ENCODE measurements at places on chromosomes 7 and 10.

GRCh38 chr10:110433740-110434139 is 64.0 kb upstream of the DUSP5 start:
- DNase-seq, result no peak

GRCh38 chr7:128240696-128241386 is at the start of gene LEP:
TSS of gene LEP (plus strand) at chr7:128241278. CDS start at chr7:128252019, 10,741 bp downstream.
- no peak for DNase-seq

DNA sequence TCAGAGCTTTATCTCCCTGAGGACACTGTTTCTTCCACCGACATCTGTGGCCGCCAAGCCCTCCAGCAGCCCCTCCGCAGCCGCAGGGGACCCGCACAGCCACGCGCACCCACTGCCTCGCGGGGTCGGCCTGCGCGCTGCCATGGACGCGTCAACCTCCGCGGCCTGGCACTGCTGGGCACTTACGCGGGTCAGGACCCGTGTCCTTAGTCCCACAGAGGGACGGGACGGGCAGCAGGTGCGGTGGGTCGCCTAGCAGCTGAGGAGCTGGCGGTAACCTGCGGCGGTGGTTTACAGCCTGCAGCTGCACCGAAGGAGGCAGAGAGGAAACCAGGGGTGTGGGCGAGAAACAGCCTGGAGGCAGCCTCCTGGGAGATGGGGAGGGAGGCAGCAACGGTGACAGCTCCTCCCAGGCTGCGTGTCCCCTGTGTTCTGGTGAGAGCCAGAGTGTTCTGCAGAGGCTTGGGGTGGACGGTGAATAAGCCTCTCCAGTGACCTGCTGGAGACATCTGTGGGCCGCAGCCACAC is 61.3 kb downstream of the SEC61G start:
- no peak for DNase-seq

GRCh38 chr7:146736446-146737190 is 620.0 kb downstream of the CNTNAP2 start:
- no peak for DNase-seq

DNA sequence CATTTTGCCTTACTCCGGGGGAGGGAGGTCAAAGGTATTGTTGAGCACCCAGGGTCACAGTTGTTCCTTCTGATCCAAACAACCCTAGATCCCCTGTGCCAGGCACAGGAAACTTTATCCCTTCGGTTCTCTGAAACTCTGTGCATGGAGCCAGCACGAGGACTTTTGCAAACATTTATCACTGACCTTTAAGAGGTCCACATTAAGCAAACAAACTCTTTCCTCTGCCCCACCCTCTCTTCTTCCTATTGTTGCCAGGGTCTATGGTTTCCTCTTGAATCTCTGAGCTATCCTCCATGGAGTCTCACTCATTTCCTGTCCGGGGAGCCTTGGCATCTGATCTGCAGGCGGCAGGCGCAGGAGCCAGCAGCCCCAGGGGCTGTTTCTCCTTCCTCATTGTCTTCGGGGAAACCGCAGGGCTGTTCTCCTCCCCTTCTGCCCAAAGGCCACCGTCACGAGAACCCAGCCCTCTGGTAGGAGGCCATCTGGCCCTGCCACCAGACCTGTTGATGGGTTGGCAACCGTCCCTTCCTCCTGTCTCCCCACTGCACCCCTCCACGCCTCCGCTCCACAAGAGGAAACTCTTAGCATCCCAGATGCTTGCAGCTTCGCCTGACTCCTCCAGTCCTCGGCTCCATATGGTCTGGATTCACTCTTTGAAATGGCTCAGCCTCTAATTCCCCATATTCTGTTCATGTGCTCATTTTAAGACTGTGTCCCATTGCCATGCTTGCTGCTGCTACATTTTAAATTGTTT is 327.3 kb upstream of the NRP1 start:
- peak; percentile 93 for DNase-seq

DNA sequence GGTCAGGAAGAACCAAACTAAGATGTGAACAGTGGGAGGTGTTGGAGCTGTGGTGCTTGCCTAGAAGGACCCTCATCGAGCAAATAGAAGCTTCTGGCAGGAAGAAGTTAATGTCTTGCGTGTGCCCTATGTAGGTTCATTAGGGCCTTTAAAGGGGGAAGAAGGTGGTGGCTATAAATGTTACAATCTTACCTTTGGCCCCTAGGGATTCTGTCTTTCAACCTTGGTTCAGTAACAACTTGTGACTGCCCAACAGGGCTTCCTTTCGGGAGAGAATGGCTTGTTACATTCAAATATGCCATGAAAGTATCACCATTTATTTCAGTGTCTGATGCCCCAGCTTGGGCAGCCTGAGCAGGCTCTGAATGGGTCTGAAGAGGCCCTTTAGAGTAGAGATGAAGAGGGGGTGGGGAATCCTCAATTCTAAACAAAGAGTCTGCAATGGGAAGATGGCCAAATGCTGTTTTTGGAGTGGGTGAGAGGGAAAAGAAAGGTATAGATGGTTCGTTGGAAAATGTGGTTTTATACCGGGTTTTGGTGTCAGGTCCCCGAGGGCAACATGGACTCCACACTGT is 108.0 kb downstream of the TCF7L2 start:
- DNase-seq, result no peak

GRCh38 chr10:397321-398068 is 262.2 kb downstream of the ZMYND11 start:
- no peak for DNase-seq

GRCh38 chr7:33578881-33579672 is 326.3 kb upstream of the BMPER start:
- no peak for DNase-seq

DNA sequence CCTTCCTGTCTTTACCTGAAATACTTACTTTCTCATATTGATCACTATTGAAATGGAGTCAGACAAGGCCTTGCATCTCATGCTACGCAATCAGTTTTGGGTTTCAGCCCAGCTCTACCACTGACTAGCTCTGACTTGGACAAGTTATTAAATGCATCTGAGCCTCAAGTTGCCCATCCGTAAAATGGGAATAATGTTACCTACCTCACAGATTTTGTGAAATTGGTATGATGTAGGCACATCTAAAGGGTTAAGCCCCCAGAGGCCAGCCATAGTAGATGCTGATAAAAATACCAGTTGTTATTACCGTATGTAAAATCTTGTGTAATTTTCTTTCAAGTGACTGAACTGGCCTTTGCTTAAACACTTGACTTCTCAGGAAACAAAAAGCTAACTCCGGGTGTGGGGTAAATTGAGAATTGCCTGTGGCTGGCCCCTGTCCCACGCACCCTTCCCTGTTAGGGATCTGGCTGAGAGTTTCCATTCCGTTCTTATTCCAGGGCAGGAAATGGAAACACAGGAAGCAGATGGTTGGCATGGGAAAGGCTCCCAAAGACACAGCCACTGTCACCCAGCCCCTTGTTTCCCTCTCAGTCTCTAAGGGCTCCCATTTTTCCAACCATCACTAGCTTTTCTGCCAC is 7.5 kb downstream of the DUSP5 start:
- no peak for DNase-seq

DNA sequence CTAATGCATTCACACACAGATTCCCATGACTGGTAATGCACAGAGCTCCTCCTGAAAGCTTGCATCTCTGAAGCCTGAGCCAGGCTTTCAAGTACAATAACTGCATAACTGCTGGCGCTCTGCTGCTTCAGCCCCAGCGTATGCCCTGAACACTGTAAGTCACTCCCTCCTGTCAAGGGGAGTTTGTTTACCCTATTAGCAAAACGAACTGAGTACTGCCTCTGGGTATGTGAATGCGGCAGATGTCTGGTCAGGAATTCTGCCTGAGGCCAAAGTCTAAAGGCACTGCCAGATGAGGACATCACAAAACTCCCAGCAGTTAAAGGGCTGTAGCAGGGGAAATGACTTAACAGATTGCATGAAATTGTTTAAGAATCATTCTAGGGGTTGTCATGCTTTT is 97.7 kb downstream of the NRCAM start:
- DNase-seq, result no peak

DNA sequence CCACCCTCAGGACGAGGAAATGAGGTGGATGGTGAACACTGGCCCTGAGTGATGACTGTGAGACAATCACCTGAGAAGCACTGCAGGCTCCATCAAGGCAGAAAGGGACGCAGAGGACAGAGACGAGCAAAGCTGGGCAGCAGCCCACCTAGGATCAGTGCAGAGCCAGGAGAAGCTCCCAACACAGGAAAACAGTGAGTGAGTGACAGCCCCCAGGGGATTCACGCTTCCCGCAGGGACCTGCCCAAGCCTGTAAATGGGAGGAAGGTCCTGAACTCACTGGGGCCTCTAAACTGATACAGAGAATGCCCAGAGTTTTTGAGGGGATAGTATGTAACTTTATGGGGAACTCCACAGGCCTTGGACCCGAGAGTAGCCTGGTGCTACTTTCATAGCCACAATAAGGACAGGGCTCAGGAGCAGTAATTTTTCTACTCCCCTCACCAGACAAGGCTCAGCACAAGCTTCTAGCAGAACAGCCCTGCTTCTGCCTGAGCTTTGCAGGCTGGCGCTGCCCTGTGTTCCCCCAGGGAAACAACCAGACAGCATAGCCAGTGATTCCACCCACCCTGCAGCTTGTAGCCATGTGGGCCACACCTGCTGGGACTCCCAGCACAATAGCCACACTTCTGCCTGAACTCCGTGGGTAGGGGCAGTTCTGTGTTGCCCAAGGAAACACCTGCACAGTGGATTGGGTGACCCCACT is 708.4 kb downstream of the POM121L12 start:
- no peak for DNase-seq

DNA sequence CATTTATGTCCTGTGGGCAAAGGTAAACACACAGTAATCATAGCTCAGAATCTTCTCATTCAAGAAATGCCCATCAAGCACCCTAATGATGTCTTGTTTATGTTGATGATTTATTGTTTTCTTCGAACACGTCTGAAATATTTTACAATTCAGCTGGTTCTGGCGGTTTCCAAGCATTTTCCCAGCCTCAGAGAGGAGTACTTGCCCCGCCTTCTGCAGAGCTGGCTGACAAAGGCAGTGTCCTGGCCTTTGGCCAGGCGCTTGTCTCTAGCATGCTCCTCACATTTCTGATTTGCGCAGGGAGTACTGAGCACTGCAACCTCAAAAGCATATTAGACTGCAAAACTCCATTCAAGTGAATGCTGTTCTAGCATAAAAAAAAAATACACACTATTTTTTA is 314.2 kb upstream of the GNAI1 start:
- DNase-seq, result no peak

GRCh38 chr7:155282671-155283070 is 15.0 kb upstream of the INSIG1 start:
- no peak for DNase-seq

DNA sequence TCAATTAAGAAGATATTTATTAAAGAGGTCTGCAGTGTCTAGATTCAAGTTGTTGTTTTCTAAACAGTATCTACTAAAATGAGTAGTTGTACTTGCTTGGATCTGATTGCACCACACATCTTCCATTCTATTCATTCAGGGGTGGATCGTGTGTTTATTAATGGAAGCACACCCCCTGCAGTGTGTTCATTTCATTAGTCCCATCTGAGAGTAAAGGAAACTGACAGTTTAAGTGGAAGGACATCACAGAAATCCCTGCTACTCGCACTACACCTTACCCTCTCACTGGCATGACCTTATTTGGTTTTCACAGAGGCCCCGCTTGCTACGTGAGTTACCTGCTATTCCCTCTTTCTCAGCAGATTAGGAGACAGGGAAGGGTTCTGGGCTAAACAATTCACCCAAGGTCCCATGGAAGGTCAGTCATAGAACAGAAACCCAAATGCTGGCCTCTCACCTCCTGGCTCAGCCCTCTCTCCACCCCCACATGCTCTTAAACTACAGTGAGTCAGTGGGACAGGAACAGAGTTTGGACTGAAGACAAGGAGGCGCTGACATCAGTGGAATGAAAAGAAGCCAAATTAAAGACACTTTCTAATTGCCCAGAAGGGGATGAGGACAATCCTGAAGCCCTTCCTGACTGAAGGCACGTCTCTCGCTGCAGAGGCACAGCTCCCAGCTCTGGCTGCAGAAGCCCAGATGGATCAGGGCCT is 369.2 kb upstream of the NRP1 start:
- DNase-seq, result no peak

GRCh38 chr10:89367529-89367928 is 10.3 kb upstream of the IFIT1B start:
- no peak for DNase-seq

All from HL-60 (cell line).